BJ (cell line): ENCODE measurements at places on chromosomes 7 and 10. TPM values are rescaled to one million over a fixed set of nuclear protein-coding genes. Genes with fewer than 3 reads are reported as not detected.

AKR1C8 gene
- polyA plus RNA-seq, result not detected in 2 replicates

FAM131B gene
- 2.0 and 2.9 TPM in 2 replicates for polyA plus RNA-seq

DNA sequence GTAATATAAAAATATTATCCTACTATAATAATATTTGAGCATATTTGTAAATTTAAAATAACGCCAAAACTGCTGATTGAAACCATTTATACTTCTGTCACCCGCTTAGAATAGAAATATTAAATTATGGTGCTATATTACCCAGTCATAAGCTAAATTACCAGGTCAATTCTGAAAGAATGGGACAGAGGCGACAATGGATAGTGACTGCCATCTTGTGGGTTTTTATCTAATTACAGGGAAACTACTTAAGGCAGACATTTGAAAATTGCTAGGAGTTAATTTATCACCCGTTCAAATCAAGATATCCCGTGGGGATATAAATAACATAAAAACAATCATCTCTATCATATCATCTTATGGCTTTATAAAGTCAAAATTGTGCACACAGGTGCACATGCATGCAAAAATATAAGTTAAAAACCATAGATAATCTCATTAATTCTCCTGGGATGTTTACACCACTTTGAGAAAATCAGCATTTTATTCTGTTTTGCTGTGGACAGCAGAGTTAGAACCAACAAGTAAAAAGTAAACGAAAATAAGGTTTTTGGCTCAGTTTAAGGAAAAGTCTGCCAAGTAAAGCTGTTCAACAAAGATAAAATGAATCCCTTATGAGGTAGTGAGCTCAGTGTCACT is 41.3 kb upstream of the HPSE2 start:
- no peak for DNase-seq

GRCh38 chr10:126945351-126946030 is 40.3 kb downstream of the DOCK1 start:
- peak; percentile 17 for DNase-seq

SPDYE16 gene
- polyA plus RNA-seq, result not detected in 2 replicates

- DNase-seq, result no peak
These were observed 328.0 kb downstream of the PLXDC2 start for GRCh38 chr10:20144268-20144667.

DNA sequence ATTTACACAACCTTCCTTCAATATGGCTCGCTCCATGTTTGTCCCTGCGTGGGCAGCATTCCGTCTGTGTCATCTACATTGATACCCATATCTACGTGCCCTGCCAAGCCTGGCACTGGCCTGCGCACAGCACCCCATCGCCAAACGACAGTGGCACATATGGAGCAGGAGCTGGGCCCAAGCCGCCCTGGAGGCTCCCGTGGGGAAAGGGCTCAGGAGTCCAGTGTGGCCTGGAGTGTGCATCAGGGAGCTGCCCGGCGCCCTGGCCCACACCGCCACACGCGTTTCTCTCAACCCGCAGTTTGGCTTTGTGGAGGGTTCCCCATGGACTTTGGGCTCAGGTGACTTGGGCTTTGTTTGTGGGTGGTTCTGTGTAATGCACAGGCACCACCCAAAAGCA is 273.2 kb downstream of the PTPRN2 start:
- DNase-seq, result no peak

DNA sequence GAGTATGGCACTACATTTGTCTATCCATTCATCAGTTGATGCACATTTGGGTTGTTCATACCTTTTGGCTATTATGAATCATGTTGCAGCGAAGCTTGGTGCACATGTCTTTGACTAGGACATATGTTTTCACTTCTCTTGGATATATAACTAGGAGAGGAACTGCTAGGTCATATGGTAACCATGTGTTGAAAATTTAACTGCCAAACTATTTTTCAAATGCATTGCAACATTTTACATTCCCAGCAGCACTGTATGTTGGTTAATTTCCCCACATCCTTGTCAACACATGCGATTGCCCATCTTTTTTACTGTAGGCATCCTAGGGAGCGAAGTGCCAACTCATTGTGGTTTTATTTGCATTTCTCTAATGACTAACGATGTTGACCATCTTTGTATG is 183.4 kb downstream of the PRKCQ start:
- DNase-seq, result peak; percentile 94

DNA sequence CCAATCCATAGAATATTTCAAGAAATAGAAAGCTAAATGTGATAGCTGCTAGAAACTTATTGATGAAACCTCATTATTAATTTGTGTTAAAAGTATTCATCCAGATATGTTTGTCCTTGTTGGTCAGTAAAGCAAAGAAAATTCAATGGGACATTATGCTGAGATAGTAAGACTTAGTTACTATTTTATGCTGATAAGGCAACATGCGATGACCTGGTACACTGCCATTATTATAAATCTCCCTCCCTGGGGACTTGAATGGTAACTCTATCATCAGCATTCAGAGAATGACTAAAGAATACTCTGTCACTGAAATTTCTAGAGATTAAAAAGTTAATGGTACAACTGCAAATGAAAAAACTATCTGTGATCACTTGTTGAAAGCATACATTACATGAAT is 54.9 kb downstream of the ARHGAP12 start:
- DNase-seq, result no peak

GRCh38 chr10:62852961-62853702 is 37.0 kb upstream of the EGR2 start:
- no peak for DNase-seq

- DNase-seq, result peak; percentile 60
These were observed 194.0 kb downstream of the TAX1BP1 start for GRCh38 chr7:27933671-27934565.

CALHM1 gene
- not detected in 2 replicates for polyA plus RNA-seq

GRCh38 chr10:104327745-104328645 is 10.3 kb downstream of the ITPRIP start:
- peak; percentile 49 for DNase-seq

DNA sequence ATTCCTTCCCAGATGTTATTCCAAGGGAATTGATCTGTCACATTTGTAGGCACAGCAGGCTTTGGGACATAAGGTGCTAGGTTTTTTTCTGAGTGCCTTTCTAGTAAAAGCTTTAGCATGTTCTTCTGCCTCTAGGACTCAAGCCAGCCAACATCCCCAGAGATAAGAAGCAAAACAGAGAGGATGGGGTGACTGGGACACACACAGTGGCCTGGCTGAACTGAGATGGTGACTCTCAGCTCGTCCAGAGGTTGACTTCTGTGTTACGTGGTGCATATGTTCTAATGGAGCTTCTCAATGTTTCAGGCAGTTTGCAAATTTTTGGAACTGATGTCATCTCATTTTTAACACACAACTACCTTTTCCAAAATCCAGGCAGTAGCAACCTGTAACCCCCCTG is 188.1 kb upstream of the CELF2 start:
- no peak for DNase-seq

ANK3 gene
- polyA plus RNA-seq, result 0.09 and 0.13 TPM in 2 replicates

HTR7 gene
- 0.16 and 0.17 TPM in 2 replicates for polyA plus RNA-seq

DNA sequence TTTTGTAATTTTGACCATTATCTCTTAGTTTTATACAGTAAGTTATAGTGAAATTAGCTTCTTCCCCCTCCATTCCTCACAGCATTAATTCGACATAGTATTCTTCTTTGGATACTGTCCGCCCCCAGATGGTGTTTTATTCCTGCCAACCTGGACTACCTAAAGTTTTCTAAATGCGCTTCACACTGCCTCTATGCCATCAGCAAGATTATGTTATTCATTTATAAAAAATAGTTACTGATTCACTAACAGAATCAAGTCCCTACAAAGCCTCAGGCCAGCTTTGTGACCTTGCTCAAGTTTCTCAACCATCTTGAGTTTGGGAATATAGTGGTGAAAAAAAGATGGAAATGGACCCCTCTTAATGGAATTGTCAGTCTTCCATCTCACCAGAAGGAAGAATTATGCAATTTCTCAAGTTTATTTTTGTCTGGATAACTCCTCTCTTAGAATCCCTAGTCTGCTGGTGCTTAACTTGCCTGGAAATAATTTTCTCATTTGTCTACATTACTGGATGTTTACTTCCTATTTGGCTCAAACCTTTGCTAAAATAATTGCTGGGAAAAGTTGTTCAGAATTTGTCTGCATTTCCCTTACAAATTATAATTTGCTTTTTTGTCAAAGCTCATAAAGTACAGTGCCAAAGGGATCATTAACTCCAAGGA is 16.7 kb upstream of the FGL2 start:
- no peak for DNase-seq

GRCh38 chr10:13470270-13470669 is 58.5 kb downstream of the BEND7 start:
- no peak for DNase-seq

DNA sequence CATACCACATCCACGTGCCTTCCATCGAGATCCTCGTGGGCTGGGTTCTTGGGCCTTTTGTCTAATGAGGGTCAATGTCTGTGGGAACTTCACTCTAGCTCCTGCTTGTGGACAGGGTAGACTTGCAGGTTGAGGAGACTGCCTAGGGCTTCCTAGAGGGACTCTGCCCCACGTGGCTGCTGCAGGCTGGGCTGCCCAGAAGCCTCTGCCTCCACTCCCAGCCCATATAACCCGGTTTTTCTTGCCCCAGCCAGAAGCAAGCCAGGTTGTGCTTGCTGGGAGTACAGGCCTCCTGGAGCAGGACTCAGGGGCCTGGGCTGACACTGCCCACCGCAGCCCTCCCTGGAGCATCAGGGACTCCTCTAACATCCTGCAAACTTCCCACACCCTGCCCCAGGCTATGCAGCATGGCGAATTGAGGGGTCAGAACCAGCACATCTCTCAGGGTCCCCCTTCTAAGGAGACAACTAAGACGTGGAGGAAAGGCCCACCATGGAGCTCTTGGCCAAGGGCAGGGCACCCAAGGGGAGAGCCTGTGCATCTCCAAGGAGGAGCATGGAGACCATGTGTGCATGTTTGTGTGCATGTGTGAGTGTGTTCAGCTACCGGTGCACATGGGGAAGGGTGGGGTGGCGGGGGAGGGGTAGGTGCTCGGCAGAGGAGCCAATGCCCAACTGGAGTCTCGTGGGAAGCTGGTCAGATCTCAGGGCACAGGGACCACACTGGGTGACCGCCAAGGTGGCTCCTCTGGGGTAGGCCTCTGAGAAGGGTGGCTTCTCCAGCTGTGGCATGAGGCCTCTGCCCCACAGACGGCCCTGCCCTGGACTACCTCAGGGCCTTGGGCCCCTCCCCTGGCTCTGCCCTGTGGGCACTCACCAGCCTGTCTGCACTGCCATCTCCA is 62.6 kb downstream of the RASGEF1A start:
- DNase-seq, result no peak

HIP1 gene
- 6.5 and 7.5 TPM in 2 replicates for polyA plus RNA-seq

GRCh38 chr7:1065263-1065584 is 20.9 kb downstream of the GPR146 start:
- DNase-seq, result no peak

VAX1 gene
- polyA plus RNA-seq, result 0.22 and 0.23 TPM in 2 replicates

- DNase-seq, result peak; percentile 14
These were observed 243.0 kb upstream of the GLI3 start for GRCh38 chr7:42479816-42480633.

GRCh38 chr10:126277181-126277580 is 111.1 kb downstream of the ADAM12 start:
- DNase-seq, result no peak

SPDYE8 gene
- not detected in 2 replicates for polyA plus RNA-seq

- DNase-seq, result no peak
These were observed 22.2 kb upstream of the PARP12 start for GRCh38 chr7:140084972-140085371.

TMEM270 gene
- not detected in 2 replicates for polyA plus RNA-seq

MRLN gene
- polyA plus RNA-seq, result not detected in 2 replicates

DNA sequence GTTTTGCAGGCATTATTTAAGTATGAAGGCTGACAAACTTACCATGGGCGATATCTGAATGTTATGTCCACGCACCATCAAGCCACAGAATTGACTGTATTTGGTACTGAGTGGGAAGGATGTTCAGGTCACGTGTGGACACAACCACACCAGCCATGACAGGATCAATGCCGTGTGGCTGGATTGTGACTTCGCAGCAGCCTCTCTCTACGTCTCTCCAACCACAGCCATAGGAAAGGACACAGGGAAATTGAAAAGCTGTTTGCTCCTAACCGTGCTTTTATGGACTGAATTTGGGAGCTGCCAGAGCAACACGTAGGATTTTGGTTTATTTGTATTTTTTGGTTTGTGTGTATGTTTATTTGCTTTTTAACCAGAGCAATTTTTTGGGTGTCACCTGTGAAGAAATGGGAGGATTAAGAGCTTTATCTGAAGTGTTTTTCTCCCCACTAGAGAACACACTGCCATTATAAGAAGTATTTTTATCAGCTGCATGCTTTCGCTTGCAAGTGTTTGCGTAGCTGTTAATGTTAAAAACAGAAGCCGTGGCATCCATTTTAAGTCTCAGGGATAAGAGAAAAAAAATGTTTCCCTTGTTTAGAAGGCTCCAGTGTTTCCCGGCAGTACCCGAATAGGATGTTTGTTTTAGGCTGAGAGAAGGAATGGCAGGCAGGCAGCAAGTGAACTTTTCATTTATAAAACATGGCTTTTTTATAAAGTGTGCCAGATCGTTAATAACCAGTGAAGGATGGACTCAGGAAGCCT is 401.1 kb upstream of the NFE2L3 start:
- no peak for DNase-seq

DNA sequence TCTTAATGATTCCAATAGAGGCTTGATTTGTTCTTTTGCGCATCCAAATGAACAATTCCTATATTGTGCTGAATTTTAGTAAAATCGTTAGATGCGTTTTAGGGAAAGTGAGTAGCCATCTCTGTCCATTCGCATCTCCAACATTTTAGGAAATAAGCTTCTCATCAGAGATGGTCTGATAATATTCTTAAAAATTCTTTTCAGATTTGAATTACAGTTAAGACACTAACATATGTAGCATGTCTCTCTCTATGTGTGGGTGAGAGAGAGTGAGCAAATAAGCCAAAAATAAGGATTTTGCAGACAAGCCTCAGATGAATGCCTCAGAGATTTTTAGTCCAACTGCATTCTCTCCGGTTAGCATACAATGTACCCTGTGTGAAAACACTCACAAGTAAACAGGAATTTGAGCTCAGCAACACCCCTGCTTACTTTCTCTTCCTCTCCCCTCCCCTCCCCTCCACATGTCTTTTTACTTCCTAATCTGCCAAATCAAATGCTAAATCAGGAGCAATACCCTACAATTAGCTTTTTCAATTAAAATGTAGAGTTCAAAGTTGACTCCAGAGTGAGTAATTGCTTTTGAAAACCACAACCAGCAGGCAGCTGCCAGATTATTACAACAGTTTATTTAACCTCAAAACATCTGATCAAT is 354.4 kb downstream of the CRPPA start:
- DNase-seq, result no peak
